ENCODE measurements at places on chromosomes 12 and 14.

GRCh38 chr12:113955109-113955970, 10.8 kb downstream of the RBM19 start:
- DNase-seq, result no peak

GRCh38 chr14:66239589-66239988, 246.6 kb upstream of the CCDC196 start:
- no peak for DNase-seq

DNA sequence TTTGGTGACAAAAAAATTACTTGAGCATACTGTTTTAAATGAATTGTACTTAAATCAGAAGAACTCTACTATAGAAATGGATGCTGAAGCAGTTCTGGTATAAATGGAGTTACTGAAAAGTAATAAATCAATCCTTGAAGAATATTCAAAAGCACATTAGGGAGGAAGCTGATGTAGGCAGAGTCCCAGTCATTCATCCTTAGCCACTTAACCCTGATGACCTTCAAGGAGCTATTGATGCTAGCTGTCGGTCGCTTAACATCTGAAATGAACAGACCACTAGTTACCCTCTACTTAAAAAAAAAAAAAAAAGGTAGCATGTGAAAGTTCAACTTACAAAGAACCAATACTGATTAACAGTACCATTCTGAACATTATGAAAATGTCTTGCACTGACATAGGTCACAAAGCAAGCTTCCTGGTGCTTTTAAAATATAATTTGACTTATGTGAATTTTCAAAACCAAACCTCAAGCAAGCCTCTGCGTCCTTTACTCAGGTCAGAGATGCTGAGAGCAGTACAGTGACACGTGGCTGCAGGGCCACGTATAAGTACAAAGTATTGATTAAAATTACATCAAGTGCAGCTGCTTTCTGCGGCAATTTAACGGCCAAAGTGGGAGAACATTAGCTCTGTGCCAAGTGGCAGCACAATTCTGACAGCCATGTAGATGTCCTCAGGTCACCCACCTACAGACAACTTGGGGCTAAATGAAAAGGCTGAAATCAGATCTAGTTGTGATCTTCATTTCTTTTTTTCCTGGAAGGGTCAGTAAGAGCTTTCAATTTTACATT, 18.1 kb downstream of the PPM1H start:
- DNase-seq, result peak; percentile 74

GRCh38 chr14:71108398-71109119, 201.3 kb downstream of the PCNX1 start:
- no peak for DNase-seq

DNA sequence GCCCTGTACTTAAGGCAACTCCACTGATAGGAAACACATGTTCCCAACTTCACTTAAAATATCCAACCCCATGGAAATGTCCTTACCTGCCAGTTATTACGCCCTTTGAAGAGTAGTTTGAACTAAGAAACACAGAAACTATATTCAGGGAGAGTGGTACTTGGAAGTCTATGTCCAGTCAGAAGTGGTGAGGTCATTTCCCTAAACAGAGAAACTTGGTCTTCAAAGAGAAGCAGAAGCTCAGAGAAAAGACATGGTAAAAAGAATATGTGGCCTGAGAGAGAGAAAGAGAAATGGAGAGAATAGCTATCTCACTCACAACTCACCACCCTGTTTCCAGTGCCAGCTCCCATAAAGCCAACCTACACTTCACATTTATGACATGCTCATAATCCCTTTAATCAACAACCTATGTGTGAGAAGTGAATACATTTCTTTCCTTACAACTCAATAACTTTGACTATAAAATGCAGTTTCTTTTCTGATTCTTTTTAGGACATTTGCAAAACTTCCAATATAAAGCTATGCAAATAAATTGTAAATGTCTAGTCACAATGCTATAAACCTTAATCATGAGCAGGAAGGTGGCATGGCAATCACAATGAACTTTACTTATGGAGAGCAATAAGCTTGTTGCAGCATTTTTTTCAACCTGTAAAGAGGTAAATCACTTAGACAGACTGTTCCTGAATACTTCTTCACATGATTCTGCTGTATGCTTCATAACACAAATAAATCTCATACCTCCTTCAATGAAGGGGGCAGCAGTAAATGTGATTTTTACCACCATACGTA, 67.1 kb downstream of the CPNE8 start:
- DNase-seq, result no peak

DNA sequence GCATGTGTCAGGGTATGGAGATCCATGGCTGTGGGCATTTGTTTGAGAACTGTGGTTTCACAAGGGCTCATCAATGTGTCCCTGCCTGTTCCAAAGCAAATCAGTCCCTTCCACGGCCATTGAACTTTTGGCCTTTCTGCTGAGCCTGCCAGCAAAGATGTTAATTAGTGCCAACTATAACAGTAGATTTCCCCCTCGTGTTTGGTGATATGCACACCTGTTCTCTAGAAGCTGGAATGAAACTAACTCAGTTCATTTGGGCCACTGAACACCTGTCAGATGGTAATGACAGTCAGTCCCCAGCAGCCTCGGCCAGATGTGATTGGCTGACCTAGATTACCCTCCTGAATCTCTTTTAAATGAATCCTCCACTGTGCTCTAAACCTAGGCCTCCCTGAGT, 43.2 kb downstream of the IRAK3 start:
- peak; percentile 14 for DNase-seq

- no peak for DNase-seq
Observed at GRCh38 chr12:101592448-101592847, 2.3 kb upstream of the MYBPC1 start.

DNA sequence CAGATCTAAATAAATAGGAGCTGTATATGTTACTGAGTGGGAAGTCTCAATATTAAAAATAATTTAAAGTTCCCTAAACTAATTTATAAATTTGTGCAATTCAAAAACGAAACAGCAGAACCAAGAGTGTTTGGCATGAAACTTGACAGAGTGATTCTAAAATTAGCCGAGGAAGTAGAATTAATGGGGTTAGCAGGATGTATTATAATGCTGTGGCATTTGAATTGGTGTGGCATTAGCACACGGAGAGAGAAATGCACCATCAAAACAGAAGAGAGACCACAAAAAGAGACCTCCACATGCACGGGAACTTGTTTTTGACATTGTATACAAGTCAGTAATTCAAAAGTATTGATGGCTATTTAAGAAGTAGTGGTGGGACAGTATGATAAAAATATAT, 366.0 kb upstream of the RGS6 start:
- no peak for DNase-seq

GRCh38 chr14:105181549-105182295, 610 bp upstream of the NUDT14 start:
- DNase-seq, result no peak

- DNase-seq, result no peak
Observed at GRCh38 chr12:3962631-3963483, 89.7 kb upstream of the PARP11 start.

DNA sequence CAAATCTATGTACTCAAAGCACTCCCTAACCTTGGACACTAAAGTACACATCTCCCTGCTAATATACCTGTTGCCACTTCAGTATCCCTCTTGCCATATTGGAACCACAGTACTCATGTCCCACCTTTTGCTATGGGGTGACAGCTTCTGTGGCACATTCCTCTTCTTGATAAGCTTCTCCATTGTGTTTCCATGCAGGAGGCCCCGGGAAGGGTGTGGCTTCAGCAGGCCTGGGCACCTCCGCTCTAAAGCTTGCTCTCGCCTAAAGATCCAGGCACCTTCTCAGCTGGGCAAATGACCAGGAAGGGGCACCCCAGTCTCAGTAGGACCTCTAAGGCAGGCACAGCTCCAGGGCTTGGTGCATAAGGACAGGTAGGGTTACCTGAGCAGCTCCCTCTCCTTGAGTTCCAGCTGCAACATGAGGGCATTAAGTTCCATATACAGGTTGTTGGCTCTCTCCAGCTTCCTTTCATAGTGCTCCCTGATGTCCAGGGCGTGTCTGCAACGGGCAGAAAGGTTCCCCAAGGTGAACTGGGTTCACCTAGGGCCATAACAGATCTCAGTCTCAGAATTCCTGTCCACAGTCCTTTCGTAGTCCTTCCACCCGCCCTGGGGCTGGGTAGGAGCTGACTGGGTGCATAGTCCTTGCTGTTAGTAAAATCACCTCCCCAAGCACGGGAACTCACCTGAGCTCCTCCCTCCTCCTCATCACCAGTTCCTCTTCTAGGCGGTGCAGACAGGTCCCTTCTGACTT, 15.9 kb downstream of the MAP3K12 start:
- DNase-seq, result no peak

All from NCI-H2107 (cell line).